ENCODE measurements at places on chromosomes 13 and 19.

- peak; percentile 1 for DNase-seq
Measured at GRCh38 chr13:28734906-28735305, 16.1 kb upstream of the SLC46A3 start.

DNA sequence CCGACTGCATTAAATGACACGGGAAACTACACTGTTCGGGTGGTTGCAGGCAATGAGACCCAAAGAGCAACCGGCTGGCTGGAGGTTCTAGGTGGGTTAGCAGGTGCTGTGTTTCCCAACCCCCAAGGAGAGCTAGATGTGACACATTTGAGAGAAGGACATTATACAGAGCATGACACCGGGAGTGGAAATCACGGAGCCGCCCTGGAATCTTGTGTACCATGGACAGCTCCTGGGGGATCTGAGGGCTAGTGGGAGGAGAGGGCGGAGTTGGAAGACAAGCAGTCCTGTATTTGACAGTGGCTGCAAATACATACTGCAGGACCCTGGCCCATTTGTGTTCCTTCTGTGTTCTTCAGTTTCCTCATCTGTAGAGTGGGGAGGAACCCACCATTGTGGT, 2.3 kb downstream of the CEACAM18 start:
- DNase-seq = peak; percentile 78

GRCh38 chr19:5805462-5806132, 730 bp downstream of the NRTN start:
- peak; percentile 63 for DNase-seq

DNA sequence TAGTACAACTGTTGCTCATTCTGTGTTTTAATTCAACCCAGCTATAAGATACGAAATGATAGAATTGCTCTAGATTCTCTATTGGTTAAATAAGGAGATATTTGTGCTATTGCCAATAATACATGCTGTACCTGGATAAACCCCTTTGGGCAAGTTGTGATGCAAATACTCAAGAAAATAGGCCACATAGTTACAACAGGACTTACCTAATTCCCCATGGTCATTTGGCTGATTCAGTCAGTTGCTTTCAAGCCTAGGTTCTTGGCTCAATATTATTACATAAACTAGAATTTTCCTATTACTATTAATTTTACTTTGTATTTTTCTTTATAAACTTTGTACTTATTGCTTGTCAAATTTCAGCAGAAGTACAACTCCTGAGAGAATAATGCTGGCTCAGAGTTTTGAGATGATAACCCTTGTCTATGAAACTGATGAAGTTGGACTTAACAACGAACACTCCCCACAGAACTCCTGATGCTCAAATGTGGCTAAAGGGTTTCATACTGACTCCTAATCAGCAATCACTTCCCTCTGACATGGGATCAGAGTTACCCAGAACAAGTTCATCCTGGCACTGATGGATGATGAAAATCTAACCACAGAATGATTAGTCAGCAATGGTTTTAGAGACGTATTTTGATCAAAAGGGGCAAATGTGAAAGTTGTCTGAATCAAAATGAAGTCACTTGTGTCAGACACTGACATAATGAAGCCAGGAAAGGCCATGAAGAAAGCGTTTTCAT, 221.1 kb downstream of the ITGBL1 start:
- DNase-seq = peak; percentile 52

DNA sequence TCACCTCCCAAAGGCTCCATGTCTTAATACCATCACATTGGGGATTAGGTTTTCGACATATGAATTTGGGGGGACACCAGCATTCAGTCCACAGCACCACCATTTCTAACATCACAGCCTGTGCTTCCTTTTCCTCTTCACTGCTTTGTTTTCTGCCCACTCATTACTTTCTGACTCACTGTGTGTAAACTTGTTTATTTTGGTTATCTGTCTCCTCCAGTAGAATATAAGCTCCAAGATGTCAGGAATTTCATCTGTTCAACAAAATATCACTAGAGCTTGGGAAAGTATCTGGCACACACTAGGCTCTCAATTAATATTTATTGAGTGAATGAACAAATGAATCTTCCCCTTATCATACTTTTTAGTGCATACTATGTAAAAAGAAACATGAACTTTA, 152.0 kb downstream of the NUFIP1 start:
- no peak for DNase-seq

GRCh38 chr13:111115061-111115964, at the start of gene ARHGEF7:
Gene ARHGEF7 (plus strand): TSS chr13:111115310. CDS start chr13:111115527, 217 bp downstream.
- no peak for DNase-seq

DNA sequence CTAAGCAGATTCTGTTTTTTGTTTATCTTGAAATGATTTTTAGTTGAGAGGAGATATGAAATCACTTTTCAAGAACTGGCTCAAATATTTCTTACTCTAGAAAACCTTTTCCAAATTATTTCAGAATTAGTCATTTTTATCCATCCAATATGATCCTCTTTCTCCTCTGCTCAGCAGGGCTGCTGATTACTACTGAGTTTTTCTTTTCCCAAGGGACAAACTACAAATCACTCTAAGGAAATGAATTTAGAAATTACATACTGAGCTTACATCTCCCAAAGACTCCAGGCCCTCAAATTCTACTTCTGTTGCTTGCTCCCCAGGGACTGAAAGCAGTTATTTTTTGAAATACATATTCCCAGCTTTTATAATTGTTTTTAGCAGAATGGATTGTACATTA, 87.4 kb upstream of the UFM1 start:
- DNase-seq = no peak

DNA sequence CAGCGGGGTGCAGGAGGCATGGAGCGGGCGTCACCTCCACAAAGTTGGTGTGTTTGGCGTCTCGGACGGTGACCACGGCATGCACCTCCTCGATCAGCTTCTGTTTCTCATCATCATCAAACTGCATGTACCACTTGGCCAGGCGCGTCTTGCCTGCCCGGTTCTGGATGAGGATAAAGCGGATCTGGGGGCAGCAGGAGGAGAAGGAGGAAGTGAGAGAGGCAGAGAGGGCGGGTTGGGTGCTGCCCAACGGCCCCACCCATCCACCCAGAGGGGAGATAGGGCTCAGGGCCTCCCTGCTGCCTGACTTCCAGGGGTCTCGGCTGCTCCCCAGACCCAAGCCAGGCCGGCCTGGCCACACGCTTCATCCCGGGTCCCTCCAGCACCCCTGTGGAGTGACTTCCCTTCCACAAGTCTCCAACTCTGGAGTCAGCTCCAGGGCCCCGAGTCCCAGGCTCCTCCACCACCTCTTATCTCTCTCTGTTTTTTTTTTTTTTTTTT, 4.6 kb downstream of the AP2S1 start:
- peak; percentile 87 for DNase-seq

- no peak for DNase-seq
Measured at GRCh38 chr13:29761160-29761559, 89.3 kb downstream of the UBL3 start.

GRCh38 chr13:60211548-60211947, 47.8 kb upstream of the DIAPH3 start:
- no peak for DNase-seq

DNA sequence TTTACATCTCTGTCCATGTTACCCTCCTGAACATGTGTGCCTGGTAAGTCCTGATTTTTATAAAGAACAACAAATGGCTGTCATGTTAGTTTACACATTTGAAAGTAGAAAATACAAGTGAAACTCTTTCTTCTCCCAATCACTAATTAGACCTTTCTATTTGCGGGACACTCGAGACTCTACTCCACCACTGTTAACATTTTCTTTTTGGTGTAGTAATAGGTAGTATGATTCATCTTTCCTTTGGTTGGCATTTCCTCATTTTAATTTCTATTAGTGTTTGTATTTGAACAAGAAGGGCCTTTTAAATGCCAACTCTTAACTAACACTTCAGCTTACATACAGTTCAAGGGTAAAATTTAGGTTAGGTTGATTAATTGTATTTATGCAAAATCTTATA, 371.1 kb downstream of the PCDH9 start:
- DNase-seq = no peak

DNA sequence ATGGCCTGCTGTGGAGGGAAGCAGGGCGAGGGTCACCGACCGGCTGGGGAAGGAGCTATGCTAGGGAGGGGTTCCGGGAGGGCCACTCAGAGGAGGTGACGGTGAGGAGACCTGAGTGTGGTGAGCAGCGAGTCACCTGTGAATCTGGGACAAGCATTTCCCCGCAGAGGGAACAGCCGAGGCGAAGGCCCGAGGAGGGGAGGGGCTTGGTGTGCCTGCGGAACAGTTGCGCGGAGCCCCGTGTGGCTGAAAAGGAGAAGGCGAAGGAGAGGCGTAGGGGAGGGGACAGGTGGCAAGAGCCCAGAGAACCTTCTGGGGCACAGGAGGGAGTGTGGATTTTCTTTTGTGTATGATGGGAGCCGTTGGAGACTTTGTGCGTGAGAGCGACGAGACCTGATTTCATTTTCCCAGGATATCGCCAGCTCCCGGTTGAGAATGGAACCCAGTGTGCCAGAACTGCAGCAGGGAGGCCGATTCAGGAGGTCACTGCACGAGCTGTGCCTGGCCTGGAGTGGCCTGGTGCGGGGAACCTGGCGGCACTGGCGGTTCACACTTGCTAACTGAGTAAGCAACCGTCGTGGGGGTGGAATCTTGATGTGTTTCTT, 117.7 kb upstream of the ZNF507 start:
- DNase-seq = no peak

GRCh38 chr19:41367848-41368301, 3.9 kb upstream of the B9D2 start:
- DNase-seq = peak; percentile 98

DNA sequence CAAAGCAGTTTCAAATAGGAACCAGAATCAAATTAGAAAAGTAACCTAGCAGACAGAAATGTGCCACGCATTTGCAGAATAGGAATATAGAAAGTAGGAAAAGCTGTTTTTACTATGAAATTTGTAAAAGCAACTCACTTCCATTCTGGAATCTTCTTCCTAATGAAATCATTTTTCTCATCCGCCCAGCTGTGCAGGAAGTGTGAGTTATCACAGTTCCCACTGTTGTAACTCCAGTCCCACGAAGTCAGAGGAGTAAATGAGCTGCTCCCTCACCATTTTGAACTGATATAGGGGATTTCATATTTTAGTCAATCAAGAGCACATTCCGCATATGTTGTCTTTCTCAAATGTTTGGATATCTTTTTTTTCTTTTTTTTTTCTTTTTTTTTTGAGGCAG, 230.8 kb downstream of the TBC1D4 start:
- DNase-seq = no peak

DNA sequence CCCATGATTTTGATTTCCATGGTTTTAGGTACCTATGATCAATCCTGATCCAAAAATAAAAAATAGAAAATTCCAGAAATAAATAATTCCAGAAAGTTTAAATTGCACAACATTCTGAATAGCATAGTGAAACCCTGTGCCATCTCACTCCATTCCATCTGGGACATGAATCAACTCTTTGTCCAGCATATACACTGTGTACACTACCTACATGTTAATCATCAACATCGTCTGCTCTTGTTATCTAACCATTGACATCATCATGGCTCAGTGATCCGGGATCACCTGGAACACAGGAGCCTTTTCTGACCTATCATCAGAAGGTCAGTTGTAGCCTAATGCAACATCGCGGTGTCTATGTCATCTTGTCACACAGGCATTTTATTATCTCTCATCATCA, 75.6 kb downstream of the MYO16 start:
- no peak for DNase-seq

GRCh38 chr19:40808021-40808325, 9.0 kb downstream of the EGLN2 start:
- DNase-seq = no peak

- peak; percentile 71 for DNase-seq
Measured at GRCh38 chr13:48978942-48979601, 3.4 kb downstream of the FNDC3A start.

DNA sequence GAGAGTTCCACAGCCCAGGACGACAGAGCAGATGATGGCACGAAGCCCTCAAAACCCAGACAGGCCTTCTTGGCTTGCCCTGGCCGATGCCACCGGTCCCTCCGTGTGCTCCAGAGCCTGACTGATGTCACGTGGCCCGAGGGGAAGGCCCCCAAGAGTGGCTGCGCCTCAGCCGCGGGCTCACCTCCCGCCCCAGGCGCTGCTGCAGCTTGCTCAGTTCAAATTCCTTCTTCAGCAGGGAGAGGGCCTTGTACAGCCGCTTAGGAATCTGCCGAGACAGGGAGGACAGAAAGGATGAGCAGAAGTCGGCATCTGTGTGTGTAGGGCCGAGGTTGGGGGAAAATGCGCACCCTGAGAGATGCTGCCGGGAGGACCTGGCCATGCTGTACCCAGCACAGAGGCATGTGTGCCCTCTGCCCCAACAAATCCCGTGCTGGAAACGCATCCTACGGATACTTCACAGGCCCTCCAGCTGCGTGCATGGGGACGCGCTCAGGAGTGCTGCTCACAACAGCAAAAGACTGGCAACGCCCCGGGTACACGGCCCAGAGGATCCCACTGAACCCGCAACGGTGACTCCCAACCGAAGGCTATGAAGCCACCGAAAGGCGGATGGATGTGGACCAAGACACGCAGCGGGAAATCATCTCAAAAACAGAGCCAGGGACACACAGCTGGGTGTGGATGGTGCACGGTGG, 12.9 kb downstream of the LONP1 start:
- no peak for DNase-seq

- DNase-seq = no peak
Measured at GRCh38 chr13:77811981-77812380, 106.7 kb downstream of the EDNRB start.

- peak; percentile 22 for DNase-seq
Measured at GRCh38 chr19:35476149-35476548, 14.1 kb downstream of the KRTDAP start.

DNA sequence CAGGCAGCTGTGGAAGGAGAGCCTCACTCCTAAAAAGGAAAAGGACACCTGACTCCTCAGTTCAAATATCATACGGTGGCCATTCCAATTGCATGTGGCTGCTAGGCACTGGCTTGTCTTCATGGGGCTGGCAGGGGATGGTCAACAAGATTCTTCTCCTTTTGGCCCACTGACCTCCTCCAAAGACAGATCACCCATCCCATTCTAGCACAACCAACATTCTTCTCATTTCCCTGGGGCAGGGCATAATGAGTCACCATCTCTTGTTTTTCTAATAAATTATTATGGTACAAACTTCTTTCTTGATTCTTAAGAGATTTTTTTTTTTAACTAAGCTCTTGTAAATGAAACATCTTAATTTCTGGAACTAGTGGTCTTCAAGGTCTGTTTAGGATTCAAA, 136.7 kb upstream of the NBEA start:
- DNase-seq = no peak

- no peak for DNase-seq
Measured at GRCh38 chr13:102399791-102400674, 1.8 kb downstream of the FGF14 start.

GRCh38 chr13:79812070-79812850, 331.3 kb downstream of the NDFIP2 start:
- DNase-seq = peak; percentile 59

DNA sequence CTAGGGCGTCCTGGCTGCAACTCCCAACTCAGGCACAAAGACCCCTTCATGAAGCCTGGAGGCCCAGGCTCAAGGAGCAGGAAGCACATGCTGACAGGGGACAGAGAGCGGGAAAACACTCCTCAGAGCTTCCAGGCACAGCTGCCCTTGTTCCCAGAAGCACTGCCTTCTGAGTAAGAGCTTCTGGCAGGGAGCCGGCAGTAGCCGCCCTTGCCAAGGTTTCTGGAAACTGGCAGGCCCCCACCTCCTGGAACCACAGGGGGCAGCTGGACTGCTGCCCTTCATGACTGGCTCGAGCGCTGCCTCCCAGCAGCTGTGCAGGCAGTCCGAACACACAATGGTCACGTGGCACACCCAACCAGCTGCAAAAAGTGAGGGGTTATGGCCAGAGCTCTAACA, 33.6 kb upstream of the EPHX3 start:
- DNase-seq = no peak

GRCh38 chr13:23849670-23850069, 39.5 kb downstream of the MIPEP start:
- DNase-seq = no peak

- no peak for DNase-seq
Measured at GRCh38 chr19:50514346-50515167, 844 bp upstream of the ASPDH start.

All from OCI-M1 (cell line).